ENCODE measurements at places on chromosomes 5 and 9. TPM values are rescaled to one million over a fixed set of nuclear protein-coding genes. Genes with fewer than 3 reads are reported as not detected.

Gene DIPK1B
- 18.1 TPM for total RNA-seq

Gene PPP2R2B
- total RNA-seq = 11.5 TPM

Gene ENG
- 29.0 TPM for total RNA-seq

Gene SLC34A3
- total RNA-seq = not detected

Gene SLC25A48
- not detected for total RNA-seq

Gene SMIM33
- total RNA-seq = not detected

Gene PRDM9
- not detected for total RNA-seq

Data from mesangial cell (primary cell).